ENCODE measurements at places on chromosomes 3 and 15.

DNA sequence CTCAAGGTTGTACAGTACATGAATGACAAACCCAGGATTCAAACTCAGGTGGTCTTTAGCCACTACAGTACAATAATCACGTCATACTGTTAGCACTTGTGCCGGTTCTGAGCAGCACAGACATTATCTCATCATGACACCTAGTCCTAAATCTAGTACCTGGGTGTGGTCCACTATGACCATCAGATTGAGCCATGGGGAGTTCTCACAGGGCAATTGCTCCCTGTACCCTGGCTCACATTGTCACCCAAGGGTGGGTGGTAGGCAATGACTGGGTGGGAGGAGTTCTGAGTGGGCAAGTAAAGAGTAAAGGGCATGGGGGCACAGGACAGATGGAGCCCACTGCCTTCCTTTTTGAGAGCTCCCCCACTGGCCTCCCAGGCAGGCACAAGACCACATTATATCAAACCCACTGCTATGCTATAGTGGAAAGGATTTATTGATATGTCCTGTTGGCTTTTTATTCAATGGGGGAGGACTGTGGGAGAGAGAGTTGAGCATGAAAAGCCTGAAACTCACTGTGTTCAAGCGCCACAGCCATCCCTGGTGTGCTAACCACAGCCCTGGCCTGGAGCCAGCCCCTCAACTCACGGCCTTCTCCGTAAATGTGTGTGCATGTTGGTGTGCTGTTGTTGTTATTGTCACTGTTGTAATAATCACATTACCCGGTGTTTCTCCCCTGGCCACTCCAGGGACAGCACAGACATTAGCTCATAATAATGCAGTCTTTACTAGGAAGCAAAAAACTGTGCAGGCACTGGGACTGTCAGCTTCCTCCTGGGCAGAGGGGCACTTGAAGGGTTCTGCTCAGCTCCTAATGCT lies 27.3 kb downstream of the ADCY5 start:
- no peak for DNase-seq

DNA sequence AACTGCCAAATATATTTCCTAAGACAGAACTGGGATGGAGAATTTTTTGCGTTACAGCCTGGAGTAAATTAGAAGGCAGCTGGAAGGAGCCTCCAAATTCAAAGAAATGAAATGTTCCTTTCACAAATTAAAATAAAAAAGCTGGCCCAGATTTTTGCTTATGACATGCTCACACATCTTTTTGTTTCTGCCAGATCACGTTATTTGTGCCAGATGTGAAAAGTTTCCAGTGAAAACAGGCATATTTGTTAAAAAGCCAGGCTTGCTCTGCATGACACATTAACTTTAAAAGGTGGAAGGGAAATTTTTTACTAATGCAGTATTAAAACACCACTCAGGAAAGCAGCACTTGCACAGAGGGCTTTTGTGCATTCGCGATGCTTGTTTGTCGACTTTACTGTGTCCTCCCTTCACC lies 23.3 kb upstream of the ACKR4 start:
- no peak for DNase-seq

DNA sequence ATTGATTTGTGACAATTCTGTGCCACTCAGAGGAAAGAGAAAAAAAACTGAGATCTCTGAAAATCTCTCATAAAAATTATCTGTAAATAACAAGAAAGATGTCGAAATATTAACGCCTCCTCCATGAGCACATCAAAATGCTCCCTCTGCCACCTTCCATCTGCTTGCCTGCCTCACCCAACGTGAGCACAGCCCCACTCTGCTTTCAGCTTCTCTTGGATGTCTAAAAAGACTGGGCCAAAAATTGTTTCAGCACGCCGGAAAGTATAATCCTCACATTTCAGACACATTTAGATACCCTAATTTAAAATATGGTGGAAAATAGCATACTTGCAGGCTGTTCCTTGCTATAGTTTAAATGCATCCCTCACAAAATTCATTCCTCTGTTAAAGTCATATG lies 57.1 kb downstream of the ERC2 start:
- no peak for DNase-seq

DNA sequence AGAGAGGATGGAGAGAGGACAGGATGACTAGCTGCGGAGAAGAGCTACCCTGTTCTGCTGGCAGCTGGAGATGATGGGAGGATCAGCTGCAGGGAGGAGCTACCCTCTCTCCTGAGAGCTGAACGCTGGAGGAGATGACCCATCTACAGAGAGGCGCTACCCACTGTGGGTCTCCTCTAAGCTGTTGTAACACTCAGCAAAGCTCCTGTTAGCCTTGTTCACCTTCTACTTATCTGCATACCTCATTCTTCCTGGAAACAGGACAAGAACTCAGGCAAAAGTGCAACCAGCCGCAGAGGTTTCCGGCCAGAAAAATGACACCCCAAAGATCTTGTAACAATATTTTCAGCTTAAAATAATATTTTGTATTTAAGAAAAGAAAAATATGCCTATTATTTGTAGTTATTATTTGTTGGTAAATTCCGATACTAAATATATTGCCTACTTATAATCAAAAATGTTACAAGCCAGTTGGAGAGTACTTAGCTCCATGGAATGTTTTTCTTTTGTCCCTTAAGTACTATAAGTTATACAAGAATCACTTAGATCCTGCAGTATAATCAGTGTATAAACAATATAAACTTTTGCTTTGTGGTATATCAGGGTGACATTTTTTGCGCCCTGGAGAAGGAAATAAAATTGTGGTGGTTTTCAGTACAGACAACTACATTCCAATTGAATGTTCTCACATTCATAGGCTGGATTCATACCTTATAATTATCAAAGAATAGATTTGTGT lies 1188.0 kb upstream of the CADM2 start:
- DNase-seq = no peak

- DNase-seq = no peak
These were observed 89.7 kb upstream of the PROK2 start for GRCh38 chr3:71874618-71875017.

GRCh38 chr15:58639992-58640391 lies 109.5 kb downstream of the ADAM10 start:
- no peak for DNase-seq

DNA sequence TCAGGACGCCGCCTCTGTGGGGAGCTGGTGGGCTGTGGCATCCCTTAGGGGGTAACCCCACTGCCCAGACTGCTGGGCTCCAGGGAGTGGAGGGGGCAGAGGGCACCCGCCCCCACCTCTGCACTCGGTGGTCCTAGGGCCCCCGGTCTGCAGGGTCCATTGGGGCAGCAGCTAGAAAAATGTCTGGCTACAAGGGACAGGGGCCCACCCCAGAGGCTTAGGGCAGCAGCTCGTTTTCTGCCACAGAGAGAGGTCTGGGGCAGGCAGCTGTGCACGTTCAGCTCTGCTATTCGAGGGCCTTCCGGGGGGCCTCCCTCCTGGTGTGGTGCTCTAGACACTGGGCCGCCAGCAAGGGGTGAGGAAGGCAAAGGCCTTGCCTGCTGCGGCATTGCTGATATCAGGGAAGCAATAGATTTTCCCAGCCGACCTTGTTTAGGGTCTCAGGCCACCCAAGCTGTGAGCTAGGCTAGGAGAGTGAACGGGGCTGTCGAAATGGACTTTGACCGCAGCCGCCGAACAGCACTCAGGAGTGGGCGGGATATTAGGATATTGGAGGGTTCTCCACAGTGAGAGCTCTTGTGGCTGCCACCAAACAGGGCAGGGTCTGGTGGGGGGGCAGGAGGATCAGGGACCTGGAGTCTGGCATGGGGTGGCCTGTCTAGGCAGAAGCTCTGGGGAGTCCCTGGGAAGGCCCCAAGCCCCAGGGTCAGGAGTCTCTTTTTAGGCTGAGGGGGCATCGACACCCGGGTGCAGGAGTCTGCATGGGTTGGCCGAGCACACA lies 61.4 kb upstream of the KLF13 start:
- DNase-seq = no peak

DNA sequence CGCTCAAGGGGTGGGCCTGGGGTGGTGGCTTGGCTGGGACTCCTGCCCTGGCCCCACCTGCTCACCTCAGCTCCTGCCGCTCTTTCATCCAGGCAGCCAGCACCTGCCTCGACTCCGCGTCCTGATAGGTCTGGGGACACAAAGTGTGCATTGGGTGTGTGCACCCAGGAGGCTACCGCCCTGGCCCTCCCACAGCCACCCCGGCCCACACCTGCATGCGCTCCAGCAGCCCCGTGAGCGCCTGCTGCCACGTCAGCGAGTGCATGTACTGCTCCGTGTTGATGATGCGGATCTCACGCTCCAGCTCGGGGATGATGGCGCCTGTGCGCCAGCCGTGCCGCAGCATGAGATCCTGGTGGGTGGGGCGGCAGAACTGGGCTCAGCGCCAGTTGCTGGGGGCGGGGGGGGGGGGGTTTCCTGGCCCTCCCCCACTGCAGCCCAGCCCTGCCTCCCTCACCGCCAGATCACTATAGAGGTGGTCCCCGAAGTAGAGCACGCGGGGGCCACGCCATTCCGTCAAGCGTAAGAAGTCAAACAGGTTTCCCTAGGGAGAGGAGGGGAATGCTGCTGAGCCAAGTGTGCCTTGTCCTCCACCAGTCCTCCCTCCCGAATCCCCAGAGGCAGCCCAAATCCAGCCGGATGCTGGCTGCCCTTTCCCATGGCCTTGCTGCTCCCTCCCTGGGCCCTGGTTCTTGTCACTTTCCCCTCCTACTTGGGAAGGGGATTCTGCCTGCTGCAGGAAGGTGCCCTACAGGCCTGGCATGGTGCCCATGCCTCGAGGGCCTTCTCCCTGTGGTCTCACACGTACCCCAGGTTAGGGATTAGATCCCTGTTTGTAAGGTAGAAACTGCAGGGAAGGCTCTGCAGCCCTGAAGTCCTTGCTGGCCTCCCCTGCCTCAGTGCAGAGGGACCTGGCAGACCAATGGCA lies 8.6 kb downstream of the NT5DC2 start:
- no peak for DNase-seq

DNA sequence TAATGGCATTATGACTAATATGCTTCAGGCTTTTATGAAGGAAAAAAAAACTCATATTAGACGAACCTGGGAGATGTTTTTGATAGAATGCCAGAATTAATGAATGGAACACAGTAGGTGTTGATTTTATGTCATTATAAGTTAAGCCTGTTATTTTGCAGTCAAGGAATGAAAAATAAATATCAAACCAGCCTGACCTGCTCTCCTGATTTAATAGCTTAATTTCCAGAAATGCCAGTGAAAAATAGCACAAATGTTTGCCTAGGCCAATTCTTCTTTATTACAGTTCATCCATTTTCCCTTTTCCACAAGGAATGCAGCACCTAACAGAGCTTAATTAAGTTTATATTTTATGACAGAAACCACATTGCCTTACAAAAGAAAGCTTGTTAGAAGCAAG lies 292.0 kb downstream of the TBL1XR1 start:
- no peak for DNase-seq

DNA sequence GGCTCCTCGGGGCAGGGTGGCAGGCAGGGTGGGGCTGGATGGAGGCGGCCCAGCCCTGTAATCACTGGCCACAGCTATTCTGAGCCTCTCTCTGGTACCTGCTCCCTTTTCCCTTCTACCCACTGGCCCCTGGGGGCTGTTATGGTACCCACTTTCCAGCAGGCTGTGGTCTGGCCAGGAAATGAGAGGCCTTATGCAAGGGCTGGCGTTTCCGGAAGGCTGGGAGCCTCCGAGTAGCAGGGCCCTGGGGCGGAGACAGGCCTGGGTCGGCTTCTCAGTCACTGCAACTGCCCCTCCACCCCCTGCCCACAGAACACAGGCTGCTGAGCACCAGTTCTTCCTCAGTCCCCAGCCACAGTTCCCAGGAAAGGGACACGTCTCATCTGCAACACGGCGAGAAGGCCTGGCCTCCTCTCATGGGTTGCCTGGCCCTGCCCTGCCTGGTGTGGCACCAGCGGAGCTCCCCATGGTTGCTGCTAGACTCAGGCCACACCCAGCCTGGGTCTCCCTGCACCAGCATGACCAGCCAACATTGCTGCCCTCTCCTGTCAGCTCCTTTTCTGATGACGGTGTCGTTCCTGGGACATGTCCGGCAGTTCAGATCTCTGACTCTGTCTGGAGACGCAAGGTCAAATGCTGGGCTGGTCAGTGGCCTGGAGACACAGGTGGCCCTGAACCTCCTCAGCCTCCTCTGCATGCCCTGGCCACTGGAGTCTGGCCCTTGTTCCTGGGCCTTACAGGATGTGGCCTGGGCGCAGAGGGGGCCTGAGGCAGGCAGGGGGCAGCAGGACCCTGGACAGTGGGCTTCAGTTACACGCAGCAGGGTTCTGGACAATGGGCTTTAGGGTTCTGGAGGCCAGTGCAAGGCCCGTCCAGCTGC lies 6.5 kb downstream of the CHST13 start:
- DNase-seq = no peak

- DNase-seq = no peak
These were observed 112.1 kb downstream of the SLCO3A1 start for GRCh38 chr15:91965501-91966193.

DNA sequence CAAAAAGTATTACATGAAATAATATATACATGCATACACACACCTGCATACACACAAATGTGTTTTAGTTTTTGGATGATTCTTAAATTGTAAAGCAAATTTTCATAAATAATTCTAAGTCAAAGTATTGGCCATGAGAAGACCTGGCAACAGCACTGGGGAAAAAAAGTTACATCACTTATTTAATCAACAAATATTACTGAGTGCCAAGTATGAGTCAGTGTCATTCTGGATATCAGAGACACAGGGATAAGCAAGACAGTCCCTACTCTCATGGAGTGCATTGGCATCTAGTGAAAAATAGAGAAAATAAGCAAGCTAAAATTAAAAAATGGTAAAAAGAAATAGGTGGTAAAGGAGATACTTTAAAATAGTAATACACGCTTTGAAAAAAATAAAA lies 29.4 kb upstream of the GUCA1C start:
- DNase-seq = no peak

DNA sequence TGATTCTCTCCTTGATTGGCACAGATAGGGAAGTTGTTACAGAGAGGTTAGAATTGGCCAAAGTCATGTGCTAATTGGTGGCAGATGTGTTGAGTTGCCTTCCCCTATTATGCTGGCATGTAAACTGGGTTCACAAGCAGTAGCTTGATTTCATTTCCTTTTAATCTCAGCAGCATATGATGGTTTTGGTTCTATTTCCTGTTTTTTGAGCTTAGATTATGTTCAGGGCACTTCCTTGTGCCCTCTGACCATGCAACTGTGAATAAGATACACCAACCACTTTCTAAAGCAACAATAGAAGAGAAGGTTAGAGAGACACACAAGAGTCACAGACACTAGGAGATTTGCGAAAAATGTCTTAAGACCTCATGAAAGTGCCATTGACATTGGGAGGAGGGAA lies 16.5 kb downstream of the HPS3 start:
- DNase-seq = no peak

GRCh38 chr15:41954036-41954435 lies 18.3 kb downstream of the EHD4 start:
- no peak for DNase-seq

- no peak for DNase-seq
These were observed 9.0 kb downstream of the ZNF662 start for GRCh38 chr3:42914771-42915515.

GRCh38 chr15:77629070-77630030 lies 3.4 kb downstream of the LINGO1 start:
- no peak for DNase-seq

Measured in nephron progenitor cell (in vitro differentiated cells).